ENCODE measurements at places on chromosomes 12 and 14. TPM values are rescaled to one million over a fixed set of nuclear protein-coding genes. Genes with fewer than 3 reads are reported as not detected.

Gene IFNG-AS1
- total RNA-seq: not detected

Gene GLIPR1L1
- not detected for total RNA-seq

Gene GSC
- total RNA-seq: 0.09 TPM

Gene CLEC2D
- total RNA-seq: 0.99 TPM

Gene IKZF4
- 0.38 TPM for total RNA-seq

Gene FAM181A
- not detected for total RNA-seq

Gene C3AR1
- 0.28 TPM for total RNA-seq

Gene DPF3
- 18.5 TPM for total RNA-seq

Gene KRT80
- 5.5 TPM for total RNA-seq

Gene MANSC4
- total RNA-seq: not detected

Gene PAN2
- total RNA-seq: 21.7 TPM

Gene LRRK2
- 2.0 TPM for total RNA-seq

Gene MIPOL1
- total RNA-seq: 17.5 TPM

Gene HNF1A
- not detected for total RNA-seq

Gene MSRB3
- 52.5 TPM for total RNA-seq

Gene TMTC1
- 45.8 TPM for total RNA-seq

Gene SPTB
- under 0.01 TPM for total RNA-seq

Gene TAS2R30
- 3.0 TPM for total RNA-seq

Gene DCN
- 21.3 TPM for total RNA-seq

Gene DACT1
- total RNA-seq: 0.18 TPM

Data from endothelial cell of coronary artery (primary cell).